ENCODE measurements at places on chromosomes 3 and 15.

GRCh38 chr15:85778107-85778776 is 16.5 kb downstream of the KLHL25 start:
- DNase-seq, result no peak

DNA sequence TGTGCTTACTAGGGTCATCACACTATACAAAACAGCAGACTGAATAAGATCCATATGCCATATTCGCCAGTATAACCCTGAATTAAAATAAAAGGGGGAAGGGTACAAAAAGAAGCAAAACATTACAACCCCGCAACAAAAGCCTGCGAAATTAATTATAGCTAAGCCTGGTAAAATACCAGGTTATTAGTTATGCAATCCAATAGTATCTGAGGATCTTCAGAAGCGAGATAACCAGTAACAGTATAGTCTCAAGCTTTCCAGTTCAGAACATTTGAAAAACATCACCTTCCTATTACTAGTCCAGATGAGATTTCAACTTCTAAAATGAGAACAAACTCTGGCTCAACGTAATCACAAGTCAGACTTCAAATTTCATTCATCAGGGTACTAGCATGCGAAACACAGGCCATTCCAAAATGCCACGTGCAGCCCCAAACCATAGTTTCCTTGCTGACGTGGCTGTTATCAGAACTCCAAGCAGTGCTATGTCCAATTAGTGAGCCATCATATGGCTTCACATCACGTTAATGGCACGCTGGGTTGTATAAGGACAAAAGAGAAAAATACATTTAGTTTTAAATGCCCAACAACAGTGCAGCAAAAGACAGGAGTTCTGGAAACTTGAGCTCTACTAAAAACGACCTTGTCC is 1.1 kb downstream of the SSR3 start:
- no peak for DNase-seq

DNA sequence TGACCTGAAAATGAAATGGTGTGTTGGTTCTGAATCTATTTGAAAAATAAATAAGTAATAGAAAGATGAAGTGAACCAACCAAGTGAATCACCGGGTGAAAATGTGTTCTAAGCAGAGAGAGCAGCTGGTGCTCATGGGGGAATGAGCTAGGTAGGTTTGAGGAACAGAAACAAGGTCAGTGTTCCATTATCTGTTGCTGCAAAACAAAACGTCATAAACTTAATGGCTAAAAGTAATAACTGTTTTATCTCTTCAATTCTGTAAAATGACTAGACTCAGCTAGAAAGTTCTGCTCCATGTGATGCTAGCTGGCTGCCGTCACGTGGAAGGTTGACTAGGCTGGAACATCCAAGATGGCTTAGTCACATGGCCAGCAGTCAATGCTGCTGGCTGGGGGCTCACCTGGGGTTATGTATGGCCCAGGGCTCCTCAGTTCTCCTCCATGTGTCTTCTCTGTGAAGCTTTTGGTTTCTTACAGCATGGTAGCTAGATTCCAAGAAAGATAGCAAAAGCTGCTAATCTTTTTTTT is 13.3 kb upstream of the SH3BP5 start:
- DNase-seq, result no peak

DNA sequence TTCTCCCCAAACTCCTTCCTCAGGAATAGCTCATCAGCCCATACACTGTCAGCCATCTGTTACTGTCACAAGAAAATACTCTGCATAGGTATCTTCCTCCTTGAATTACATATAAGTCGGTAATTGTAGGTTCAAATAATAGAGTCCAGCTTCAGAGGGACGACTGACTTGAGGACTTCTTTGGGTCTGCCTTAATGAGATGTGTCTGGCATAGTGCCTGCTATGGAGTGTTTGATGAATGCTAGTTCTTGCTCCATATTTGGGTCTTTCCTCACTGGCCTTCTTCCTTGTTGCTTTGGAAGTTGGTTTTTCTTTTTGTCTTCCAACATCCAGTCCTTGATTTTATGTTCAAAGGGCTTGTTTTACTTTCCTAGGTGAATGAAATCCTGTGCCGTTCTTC is 66.4 kb upstream of the ACKR4 start:
- DNase-seq, result no peak

GRCh38 chr3:84307339-84307738 is 651.5 kb upstream of the CADM2 start:
- no peak for DNase-seq

GRCh38 chr3:158660711-158661110 is 11.7 kb downstream of the LXN start:
- no peak for DNase-seq

DNA sequence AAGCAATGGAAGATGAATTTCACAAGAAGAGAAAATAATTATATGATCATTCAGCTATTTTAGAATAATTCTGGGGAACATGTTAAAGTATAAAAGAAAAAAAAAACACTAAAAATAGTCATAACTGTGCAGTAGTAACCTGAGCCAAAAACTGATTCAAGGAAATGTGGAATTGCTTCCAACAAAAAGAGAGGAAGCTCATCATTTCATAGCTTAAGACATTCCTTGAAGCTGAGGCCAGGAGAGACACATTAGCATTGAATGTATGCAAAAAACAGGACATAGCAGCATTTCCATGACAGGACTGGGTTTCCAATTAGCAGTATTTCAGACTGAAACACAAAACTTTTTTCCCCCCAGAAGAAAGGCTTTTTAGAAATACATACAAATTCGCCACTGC is 27.7 kb upstream of the LRRN1 start:
- DNase-seq, result no peak

DNA sequence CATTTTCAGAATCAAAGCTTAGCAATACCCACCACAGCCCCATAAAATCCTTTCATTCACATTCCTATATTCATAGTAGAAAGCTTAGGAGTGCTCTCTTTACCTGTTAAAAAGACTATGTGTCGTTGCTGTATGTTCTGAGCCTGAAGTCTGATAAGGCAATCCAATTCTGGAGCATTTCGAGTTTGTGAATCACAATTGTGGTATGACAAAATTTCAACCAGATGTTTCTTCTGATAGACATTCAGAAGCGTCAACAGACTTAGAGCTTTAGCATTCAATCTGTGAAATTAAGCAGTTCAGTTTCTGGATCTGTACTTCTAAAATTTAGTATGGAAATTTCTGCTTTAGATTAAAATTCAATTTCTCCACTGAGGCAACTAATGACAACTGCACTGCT is 58.3 kb downstream of the TASOR start:
- no peak for DNase-seq

- no peak for DNase-seq
These were observed 11.9 kb upstream of the PDIA5 start for GRCh38 chr3:123054931-123055330.

DNA sequence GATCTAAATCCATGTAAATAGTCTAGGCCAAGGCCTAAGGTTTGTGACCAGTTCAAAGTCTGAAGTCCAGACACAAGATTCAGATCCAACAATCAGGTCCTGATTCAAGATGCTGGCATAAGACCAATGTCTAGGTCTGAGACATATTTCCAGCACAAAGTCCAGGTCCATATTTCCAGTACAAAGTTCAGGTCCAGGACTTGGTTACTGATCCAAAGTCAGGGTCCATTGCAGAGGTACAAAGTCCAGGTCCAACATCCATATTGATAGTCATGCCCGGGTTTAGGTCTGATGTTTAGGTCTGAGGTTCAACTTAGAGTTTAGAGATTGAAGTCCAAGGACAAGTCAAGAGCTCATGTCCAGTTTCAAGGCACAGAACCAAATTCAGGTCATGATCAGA is 39.4 kb upstream of the VIPR1 start:
- DNase-seq, result no peak

DNA sequence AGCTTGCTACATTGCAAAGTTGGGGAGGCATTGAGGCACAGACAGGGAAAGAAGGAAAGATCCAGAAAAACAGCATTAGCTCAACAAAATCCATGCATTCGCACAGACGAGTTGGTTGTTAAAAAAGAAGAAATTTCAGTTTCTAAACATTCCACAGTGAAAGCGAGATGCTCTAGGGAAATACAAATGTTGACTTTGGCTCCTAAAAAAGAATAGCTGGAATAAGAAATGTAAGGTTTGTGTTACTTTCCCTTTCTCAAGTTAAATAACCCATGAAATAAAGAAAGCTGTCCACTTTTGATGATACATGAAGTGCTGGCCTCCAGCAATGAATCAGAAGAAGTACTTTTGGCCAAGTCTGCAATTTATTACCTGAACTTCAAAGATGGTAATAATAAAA is 465.1 kb downstream of the ERC2 start:
- DNase-seq, result no peak

DNA sequence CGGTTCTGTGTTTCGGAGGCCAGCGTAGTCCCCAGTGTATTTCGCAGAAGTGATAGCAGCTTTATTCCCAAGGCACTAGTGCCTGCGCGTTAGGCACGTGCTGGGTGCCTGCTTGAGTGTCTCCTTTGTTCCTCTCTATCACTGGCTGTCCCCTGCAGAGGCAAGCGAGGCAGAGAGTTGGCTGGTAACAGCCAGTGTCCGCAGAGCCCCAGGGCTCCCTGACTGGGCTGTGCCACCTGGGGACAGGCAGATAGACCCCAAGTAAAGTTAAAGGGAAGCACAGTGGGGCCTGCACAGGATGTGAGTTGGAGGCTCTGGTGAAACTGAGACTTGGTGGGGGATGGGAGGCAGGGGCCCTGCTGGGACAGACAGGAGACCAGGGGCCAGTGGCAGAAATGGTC is 50.7 kb downstream of the APBA2 start:
- no peak for DNase-seq

GRCh38 chr3:176120507-176120906 is 1076.8 kb downstream of the TBL1XR1 start:
- DNase-seq, result no peak

DNA sequence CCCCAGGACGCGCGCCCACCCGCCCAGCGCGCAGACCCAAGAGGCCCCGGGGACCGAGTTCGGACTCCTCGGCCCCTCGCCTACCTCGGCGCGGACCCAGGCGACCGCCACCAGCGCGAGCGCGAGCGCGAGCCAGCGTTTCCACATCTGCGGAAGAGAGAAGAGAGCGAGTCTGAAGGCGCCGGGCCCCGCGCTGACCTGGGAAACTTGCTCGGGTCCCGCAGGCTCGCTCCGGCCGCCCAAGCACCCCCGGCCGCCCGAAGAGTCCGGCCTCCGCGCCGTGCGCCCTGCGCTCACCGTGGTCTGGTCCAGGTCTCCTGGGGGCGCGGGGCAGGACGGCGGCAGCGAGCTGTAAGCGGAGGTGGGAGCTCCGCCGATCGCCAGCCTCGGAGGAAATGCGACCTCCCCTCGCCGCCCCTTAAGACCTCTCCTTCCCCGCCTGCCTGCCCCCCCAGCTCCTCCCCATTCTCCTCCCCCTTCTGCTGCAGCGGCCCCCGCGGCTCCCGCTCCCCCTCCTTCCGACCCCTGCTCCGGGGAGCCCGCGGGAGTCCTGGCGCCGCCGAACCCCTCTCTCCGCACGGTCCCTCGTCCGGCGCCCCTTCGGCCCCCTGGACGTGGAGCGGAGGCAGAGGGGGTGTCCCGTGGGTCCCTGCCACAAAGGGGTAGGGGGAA is at the start of gene FSTL1:
TSS of gene FSTL1 (minus strand) at position 393 of the 672 bp plus-strand sequence. CDS start at position 147, 246 bp downstream.
- DNase-seq, result no peak

GRCh38 chr15:88450125-88450798 is 16.9 kb downstream of the MRPL46 start:
- DNase-seq, result peak; percentile 71

Data from stimulated activated CD4-positive, alpha-beta T cell treated with anti-CD3 and anti-CD28 coated beads, Interleukin-12 subunit alpha, Interleukin-12 subunit beta, amount 100 ng/mL, for 48 hours (primary cell).